A549 treated with CORT108297 at 1 μM for 4 hours (cell line): ENCODE measurements at places on chromosomes 7 and 10. TPM values are rescaled to one million over a fixed set of nuclear protein-coding genes. Genes with fewer than 3 reads are reported as not detected.

Gene SNCG
- total RNA-seq: 11.4 to 14.9 TPM (median 13.3 TPM) in 5 replicates

Gene ANKRD22
- 0.27 to 0.54 TPM (median 0.34 TPM) in 5 replicates for total RNA-seq

Gene STAG3
- total RNA-seq: 0.18 to 0.23 TPM (median 0.22 TPM) in 5 replicates

Gene LFNG
- 8.2 to 17.8 TPM (median 17.1 TPM) in 5 replicates for total RNA-seq

Gene ADARB2
- total RNA-seq: not detected in 5 replicates

Gene CHST15
- 8.1 to 9.1 TPM (median 8.6 TPM) in 5 replicates for total RNA-seq

Gene UBN2
- 2.1 to 3.0 TPM (median 2.7 TPM) in 5 replicates for total RNA-seq

Gene FBXL13
- 0.26 to 0.88 TPM (median 0.61 TPM) in 5 replicates for total RNA-seq

Gene CFAP69
- total RNA-seq: 1.4 to 3.8 TPM (median 2.5 TPM) in 5 replicates

Gene PTF1A
- total RNA-seq: not detected in 5 replicates

Gene ASAH2
- 0.87 to 4.2 TPM (median 2.7 TPM) in 5 replicates for total RNA-seq

Gene NEUROG3
- total RNA-seq: not detected in 5 replicates

Gene FOXI2
- not detected in 5 replicates for total RNA-seq

Gene TCERG1L
- total RNA-seq: not detected in 5 replicates

Gene GARIN1A
- total RNA-seq: 0.33 to 0.70 TPM (median 0.45 TPM) in 5 replicates

Gene OR2A12
- not detected in 5 replicates for total RNA-seq

Gene CHST3
- 34.1 to 43.0 TPM (median 35.6 TPM) in 5 replicates for total RNA-seq

Gene CABCOCO1
- 0.11 to 0.86 TPM (median 0.30 TPM) in 5 replicates for total RNA-seq

Gene SCART1
- total RNA-seq: 0.09 to 0.47 TPM (median 0.27 TPM) in 5 replicates

Gene DBF4
- 27.4 to 36.1 TPM (median 29.2 TPM) in 5 replicates for total RNA-seq

Gene SPDYE11
- not detected in 5 replicates for total RNA-seq

Gene HABP2
- 0.07 to 0.15 TPM (median 0.12 TPM) in 5 replicates for total RNA-seq

Gene MEIG1
- total RNA-seq: 0.57 to 1.3 TPM (median 0.92 TPM) in 5 replicates

Gene PARD3
- total RNA-seq: 57.0 to 88.0 TPM (median 71.0 TPM) in 5 replicates

Gene BUB3
- total RNA-seq: 169 to 206 TPM (median 178 TPM) in 5 replicates

Gene SH2D4B
- 0.03 to 0.07 TPM (median 0.05 TPM) in 3 of 5 replicates, not detected in the others for total RNA-seq

Gene RABGEF1
- total RNA-seq: 21.2 to 29.4 TPM (median 24.1 TPM) in 5 replicates

Gene PAPOLB
- not detected in 5 replicates for total RNA-seq

Gene CALML5
- not detected in 5 replicates for total RNA-seq

Gene CSTF2T
- total RNA-seq: 16.3 to 18.1 TPM (median 16.6 TPM) in 5 replicates

Gene IFIT1B
- total RNA-seq: not detected in 5 replicates

Gene SPDYE2B
- total RNA-seq: not detected in 5 replicates

Gene PKD2L1
- total RNA-seq: 0.03 to 0.07 TPM (median 0.05 TPM) in 3 of 5 replicates, not detected in the others

Gene FAM204A
- 42.5 to 79.4 TPM (median 44.9 TPM) in 5 replicates for total RNA-seq

Gene INMT
- not detected in 5 replicates for total RNA-seq
